ENCODE measurements at places on chromosomes 2 and 18.

GRCh38 chr2:177164131-177164530 is 48.5 kb upstream of the HNRNPA3 start:
- DNase-seq, result no peak

DNA sequence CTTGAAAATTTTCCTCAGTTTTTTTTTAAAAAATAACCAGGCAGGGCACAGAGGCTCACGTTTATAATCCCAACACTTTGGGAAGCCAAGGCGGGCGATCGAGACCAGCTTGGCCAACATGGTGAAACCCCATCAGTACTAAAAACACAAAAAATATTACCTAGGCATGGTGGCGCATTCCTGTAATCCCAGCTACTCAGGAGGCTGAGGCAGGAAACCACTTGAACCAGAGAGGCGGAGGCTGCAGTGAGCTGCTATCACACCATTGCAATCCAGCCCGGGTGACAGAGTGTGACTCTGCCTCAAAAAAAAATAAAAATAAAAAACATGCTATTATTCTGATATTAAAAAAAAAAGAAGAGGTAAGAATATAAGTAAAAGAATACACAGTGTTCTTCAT is 191.0 kb downstream of the ZEB2 start:
- DNase-seq, result no peak

- no peak for DNase-seq
These were observed 148.6 kb downstream of the ZNF236 start for GRCh38 chr18:76970770-76971559.

DNA sequence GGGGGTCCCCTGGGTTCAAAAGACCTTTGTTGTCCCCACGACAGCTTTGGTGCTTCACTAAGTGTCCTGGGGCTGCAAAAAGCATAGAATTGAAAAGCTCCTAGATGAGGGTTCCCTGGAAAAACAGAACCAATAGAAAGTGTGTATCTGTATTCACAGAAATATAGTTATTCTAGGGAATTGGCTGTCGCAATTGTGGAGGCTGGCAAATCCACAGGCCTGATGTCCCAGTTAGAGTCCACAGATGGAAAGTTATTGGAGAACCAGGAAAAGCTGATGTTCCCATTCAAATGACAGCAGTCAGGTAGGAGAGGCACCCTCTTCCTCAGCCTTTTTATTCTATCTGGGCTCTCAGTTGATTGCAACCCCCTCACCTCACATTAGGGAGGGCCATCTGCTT is 65.5 kb downstream of the LONRF2 start:
- no peak for DNase-seq

GRCh38 chr2:174771136-174771535 is 6.9 kb upstream of the CHRNA1 start:
- DNase-seq, result no peak

- DNase-seq, result no peak
These were observed 191.4 kb downstream of the ZNF407 start for GRCh38 chr18:74789078-74789477.

GRCh38 chr2:135473567-135473966 is 57.5 kb downstream of the ZRANB3 start:
- peak; percentile 41 for DNase-seq

DNA sequence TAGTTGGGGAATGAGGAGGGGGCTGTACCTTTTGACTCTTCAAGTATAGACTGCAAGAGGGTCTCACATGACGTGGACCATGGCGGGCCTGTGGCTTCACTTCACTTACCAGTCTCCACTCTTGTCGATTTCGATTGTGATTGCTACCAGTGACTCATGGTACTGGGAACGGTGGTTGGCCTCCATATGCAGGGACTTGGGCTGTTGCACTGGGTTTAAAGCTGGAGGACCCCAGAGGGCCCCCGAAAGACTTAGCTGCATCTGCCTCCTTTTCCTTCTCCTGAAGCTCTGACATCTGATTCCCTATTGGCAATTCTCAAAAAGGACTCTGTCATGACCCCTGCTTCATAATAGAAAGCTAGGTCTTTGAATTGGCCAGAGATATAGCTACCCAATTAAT is 43.4 kb downstream of the HK2 start:
- no peak for DNase-seq

GRCh38 chr2:157732596-157732995 is 103.9 kb upstream of the ACVR1C start:
- no peak for DNase-seq

Data from germinal center (tissue), 1 donor.